NCI-H524 treated with DMSO at 0.1 percent for 48 hours (cell line): ENCODE measurements at places on chromosomes 16 and 17.

GRCh38 chr17:50841949-50842354 lies 6.6 kb downstream of the WFIKKN2 start:
- no peak for DNase-seq

GRCh38 chr16:23838485-23839142 lies 2.8 kb downstream of the PRKCB start:
- DNase-seq = no peak

- no peak for DNase-seq
These were observed 38.0 kb upstream of the KSR1 start for GRCh38 chr17:27418366-27418615.

DNA sequence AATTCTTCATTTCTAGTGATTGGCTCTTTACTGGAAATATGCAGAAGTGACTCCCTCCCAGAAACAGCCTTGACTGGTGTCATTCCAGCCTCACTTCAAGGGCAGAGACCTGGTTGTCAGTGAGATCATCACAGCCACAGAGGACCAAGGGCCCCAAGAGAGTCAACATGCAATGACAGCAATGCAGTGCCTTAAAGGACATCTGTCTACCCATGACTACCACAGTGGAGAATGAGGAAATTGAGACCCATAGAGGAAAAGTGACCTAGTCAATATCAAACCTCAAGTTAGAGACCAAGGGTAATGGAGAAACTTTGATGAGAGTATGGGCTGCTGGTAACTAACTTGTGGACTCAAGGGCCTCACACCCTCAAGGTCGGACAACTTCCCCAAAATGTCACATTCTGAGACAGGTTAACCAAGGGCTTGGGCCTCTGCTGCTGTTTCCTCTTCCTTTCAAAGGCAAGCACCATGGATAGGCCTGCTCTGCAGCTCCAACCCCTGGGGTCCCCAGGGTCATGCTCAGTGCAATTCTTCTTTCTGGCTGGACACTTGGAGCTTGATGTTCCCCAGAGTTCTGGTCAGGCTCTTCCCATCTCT lies 11.3 kb downstream of the NOG start:
- DNase-seq = no peak

DNA sequence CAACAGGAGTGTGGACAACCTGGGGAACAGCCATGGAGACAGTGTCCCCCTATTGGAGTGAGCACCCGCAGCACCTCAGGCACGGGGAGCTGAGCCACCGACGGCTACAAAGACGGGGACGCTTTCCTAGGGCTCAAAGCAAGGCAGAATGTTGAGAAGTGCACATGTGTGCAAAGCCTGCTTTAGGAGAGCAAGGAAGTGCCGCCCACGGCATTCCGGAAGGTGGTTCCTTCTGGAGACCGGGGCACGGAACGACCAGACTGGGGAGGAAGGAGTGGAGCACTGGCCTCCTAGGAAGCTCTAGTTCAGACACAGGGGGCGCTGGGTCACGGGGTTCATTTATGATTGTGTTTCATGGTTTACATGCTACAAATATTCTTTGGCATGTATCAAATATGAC lies 52.2 kb downstream of the TBC1D16 start:
- no peak for DNase-seq

DNA sequence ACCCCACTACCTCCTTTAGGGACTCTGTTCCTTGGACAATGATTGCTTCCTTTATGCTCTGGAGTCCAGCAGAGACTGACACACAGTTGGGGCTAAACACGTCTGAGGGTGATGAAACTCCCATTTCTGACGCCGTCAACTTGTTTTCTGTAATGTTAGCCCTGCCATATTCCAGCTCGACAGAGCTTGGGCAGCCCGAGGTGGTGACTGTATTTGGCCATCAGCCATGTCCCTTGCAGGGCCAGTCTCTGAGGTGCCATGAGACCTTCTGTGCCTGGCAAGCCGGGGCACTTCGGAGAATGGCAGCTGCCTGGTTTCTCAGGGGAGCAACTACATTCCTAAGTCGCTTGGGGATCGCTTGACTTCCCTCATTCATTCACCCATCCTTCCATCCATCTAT lies 278.9 kb upstream of the TNRC6C start:
- no peak for DNase-seq

- DNase-seq = peak; percentile 14
These were observed 611.3 kb upstream of the SALL1 start for GRCh38 chr16:51762081-51762996.

- no peak for DNase-seq
These were observed 21.2 kb downstream of the CORO7 start for GRCh38 chr16:4395055-4395726.

GRCh38 chr16:2818272-2818876 lies 1.3 kb downstream of the PRSS21 start:
- no peak for DNase-seq

DNA sequence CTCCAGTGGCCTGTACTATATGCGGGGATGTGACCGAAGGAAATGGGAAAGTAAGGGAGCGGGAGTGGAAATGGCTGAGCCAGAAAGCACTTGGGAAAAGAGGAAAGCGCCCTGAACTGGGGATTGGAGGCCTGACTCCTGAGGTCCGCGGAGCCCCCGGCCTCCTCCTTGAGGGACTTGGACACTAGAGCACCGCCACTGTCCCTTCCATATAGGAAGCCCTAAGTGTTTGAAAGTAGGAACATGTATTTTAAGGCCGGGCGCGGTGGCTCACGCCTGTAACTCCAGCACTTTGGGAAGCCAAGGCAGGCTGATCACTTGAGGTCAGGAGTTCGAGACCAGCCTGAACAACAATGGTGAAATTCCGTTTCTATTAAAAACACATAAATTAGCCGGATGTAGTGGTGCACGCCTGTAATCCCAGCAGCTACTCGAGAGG lies 530 bp upstream of the ZDHHC7 start:
- DNase-seq = no peak

DNA sequence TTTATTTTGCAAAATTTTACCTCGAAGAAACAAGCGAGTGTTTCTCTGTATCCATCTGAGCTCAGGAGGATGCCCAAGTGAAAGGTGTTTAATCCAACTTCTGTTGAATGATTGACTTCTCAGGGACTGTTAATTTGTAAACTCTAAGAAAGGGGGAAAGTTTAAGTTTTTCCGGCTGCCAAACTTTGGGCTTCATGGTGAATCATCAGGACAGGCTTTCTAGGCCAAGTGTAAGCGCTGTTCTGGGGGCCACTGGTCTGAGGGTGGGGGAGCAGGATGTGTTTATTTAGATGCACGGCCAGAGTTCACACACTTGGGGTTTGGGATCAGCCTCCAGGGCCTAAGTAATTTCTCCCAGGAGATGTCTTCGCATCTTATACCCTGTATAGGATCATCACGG lies 110.4 kb downstream of the PITPNC1 start:
- no peak for DNase-seq

DNA sequence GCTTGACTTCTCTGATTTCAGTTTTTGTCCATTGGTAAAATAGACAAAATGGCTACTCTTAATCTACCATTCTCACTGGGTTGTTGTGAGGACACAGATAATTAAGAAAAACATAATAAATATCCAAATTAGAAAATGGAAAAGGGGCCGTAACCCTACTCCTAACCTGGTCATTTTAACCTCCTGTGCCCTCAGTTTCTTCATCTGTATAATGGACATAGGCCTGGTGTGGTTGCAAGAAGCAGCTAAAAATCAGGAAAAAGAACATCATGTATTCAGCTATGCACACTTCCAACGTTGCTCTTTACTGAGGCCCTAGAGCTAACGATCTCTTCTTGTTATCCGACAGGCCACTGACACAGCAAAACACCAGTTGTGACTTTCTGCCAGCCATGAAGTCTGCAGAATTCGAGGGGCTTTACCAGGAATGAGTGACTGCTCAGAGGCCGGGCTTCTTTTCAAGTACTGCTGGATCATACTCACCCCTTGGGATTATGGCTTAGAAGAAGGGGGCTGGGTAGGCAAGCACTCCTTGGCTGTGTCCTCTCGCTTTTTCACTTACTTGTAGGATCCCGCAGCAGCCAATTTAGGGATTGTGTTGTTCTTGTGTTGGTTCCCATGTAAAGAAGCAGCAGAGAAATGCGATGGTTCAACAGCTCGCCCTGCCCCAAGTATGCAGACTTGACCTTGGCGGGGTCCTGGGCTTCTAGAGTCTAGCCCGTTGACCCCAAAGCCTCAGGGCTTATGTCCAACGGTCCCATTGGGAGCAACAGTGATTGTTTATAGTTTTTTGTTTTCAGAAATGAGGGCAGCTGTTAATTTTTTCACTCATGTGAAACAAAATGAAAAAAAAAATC lies 20.9 kb downstream of the LDAF1 start:
- no peak for DNase-seq

DNA sequence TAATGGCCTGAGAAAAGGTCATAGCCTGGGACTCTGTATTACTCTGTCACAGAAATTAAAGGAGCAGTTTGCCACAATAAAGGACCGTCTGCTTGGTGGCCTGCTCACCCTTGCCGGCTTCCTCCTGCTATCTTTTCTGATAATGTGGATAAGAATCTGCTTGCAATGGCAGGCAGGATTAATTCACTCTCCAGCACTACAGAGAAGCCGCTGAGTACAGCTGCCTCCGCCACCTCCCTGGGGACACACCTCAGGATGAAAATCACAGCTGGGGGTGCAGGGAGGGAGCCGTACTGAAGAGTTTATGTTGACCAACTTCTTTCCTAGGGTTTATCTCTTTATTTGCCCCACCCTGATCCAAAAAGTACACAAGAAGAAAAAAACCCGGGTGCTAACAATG lies 245.9 kb upstream of the RPL38 start:
- no peak for DNase-seq

- DNase-seq = no peak
These were observed 9.9 kb upstream of the NAGS start for GRCh38 chr17:43994272-43995149.

DNA sequence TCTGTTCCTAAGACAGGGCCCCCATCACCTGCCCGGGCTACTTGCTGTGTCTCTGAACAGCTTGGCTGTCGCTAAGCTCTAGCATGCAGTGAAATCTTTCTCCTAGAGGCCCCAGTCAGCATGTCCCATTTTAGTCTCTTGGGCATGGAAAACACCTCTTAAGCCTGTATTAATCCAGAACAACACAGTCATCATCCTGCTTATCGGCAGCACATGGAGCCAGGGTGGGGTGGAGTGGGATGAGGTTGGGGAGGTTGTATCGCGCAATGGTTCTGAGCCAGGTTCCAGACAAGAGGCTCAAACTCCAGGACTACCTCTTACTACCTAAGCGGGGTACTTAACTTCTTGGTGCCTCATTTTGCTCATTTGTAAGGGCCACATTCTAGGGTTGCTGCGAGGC lies 7.8 kb downstream of the ST6GALNAC2 start:
- DNase-seq = no peak
